ENCODE measurements at places on chromosomes 7 and 10.

DNA sequence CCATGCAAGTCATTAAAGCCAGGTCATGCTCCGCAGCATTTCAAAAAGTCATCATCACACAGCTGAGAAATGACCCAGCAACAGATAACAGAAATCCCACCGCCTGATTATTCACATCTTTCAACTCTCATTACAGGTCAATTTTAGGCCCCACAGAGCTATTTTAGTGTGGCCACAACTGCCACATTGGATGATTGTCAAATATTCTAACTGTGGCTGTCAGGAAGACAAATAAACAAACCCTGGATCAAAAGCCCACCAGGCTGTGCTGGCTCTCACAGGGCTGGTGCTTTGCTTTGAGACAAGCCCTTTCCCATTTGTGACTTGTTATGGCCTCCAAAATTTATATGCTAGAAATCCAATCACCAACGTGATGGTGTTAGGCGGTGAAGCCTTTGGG lies 117.6 kb upstream of the CDC14C start:
- DNase-seq, result no peak

DNA sequence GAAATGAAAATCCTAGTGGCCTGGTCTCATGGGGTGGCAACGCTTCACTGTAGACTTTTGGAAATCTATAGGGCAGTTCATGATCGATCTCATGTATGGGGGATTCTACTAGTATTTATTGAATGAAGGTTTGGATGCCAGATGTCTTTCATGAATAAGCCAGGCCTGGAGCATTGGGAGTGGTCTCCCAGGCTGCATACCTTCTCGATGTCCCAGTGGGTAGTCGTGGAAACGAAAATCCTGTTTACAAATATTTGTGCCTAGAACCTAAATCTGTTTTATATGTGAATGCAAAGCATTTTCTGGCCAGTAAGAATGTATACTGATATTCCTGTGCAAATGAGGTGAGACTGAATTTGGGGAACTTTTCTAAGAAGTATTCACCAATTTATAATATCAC lies 105.0 kb upstream of the C1QL3 start:
- no peak for DNase-seq

GRCh38 chr7:46524350-46524749 lies 603.3 kb upstream of the IGFBP3 start:
- DNase-seq, result no peak

- DNase-seq, result no peak
Measured at GRCh38 chr10:122995936-122996335, 12.7 kb downstream of the IKZF5 start.

- no peak for DNase-seq
Measured at GRCh38 chr7:106968160-106968559, 76.3 kb upstream of the PRKAR2B start.

DNA sequence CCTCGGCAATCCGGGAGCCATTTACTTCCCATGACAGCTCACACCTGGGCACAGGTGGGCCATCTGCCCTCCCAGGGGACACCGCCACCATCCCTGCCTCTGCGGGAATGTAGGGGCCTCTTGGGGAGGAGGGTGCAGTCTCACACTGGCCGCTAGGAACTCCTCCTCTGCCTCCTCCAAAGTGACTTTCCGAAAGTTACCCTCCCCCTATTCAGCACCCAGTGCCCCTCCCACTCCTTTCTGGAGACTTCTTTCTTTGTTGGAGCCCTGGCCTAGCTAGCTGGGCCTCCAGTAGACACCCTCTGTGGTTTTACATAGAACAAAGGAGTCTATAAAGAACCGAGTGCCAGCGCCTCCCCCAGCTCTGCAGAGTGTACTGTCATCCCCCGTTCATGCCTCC lies 45.8 kb upstream of the MNX1 start:
- DNase-seq, result no peak

GRCh38 chr7:106462365-106462859 lies 177.6 kb upstream of the NAMPT start:
- peak; percentile 45 for DNase-seq

DNA sequence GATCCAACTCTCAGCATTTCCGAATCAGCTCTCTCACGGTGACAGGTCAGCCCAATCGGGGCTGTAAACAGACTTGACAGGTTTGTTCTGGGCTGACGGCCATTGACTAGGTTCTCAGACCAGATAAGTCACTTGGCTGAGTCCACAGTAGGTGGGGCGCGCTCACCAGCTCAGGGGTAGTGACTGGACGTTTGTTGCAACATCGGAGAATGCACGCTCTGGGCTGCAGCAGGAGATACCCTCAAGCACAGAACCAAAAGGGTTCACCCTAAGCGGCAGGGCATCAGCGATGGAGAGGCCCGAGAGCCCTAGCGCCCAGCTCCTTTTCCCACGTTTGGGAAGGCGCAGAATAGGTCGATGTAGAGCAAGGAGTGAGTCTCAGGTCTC lies 1.8 kb downstream of the KLLN start:
- DNase-seq, result peak; percentile 75

DNA sequence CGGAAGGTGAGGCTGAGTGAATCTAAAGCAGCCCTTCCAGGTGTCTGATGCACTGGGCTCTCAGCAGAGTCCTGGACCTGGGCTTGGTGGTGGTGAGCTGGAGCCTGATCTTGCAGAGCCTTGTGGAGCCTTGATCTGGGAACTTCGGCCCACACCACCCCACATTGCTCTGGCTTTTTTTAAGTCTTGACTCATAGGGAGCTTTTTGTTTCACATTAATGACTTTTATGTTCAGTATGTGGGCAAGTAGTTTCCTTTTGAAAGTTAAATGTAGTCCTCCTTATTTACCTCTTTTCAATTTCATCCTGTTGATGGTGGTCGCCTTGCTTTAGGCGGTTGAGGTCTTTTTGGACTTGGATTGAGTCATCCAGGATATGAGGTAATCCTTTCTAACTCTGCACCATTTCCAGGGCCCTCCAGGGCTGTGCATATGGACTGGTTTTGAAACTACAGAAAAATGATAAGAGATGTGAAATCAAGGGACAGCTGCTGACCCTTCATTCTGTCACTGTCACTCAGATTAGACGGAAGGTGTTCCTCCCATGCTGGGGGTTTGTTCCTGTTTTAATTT lies 2.9 kb upstream of the NRAP start:
- peak; percentile 46 for DNase-seq

GRCh38 chr7:79078273-79078672 lies 375.2 kb downstream of the MAGI2 start:
- no peak for DNase-seq

GRCh38 chr10:12531305-12532220 lies 182.2 kb downstream of the CAMK1D start:
- DNase-seq, result no peak

DNA sequence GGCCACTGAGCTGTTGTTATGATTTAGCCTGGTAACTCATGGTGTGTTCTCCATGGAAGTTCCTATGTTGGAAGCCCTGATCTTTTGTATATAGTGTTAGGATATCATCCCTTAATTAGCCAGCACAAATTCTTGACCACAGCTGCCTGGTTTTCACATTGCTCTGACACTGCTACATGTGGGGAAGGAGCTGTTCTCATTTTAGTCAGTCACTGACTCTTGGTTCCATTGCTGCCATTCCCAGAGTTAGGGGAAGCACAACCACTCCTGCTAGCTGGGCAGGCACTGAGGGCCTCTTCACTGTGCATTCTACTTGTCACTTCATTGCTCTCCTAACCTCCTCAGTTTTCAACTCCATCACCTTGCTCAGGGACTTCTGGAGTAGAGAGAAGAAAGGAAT lies 98.4 kb upstream of the GJD4 start:
- no peak for DNase-seq

- peak; percentile 69 for DNase-seq
Measured at GRCh38 chr7:20598459-20599309, 16.8 kb upstream of the ABCB5 start.

DNA sequence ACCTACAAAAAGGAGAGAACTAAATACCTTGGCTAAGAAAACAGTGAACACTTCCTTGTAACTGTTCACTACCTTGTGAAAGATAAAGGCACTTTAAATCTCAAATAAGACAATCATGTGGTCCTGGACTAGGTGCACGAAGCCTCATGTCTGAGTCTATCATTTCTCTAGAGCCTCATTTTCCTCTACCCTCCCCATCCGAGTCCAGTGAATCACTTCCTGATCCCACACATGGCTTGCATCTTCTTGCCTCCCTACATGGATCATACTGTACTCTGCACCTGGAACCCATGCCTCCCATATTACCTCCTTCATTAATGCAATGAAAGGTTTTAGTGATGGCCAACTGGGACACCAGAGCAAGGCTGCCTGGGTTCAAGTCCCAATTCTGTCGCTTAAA lies 34.5 kb downstream of the SNX10 start:
- DNase-seq, result no peak

DNA sequence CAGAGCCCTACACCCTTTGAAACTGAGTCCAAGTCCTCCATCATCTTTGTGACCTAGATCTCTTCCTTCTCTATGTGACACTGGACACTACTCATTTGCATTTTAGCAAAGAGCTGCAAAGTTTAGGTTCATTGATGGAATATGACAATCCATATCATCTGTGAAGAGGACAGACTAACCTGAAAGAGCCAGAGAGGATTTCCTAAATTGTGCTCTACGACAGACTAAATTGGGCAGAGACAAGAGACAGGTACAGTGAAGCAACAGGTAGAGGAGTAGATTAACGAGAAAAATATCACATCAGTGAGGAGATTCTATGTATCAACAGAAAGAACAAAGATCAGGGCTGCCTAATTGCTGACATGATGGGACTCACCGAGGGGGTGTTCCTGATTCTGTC lies at the start of gene TAS2R3:
TSS of gene TAS2R3 (plus strand) at position 301 of the 400 bp plus-strand sequence. CDS start at position 363, 62 bp downstream.
- no peak for DNase-seq

DNA sequence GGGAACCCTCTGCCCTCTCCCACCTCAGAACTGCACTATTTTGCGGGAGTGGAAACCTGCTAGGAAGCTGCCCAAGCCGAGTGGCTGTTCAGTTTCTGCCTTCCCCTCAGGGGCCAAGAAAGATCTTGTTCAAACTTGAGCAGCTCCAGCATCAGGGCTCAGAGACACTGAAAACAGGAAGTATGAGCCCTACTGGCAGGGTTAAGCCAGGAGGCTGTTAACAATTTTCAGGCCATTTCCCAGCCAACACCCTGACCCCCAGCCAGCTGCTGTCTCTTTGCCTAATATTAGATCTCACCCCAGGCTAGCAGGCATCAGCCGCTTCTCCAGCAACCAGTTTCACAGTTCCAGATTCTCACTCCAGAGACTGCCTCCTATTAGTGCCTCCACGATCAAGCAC lies 9.2 kb downstream of the PLAU start:
- DNase-seq, result no peak

DNA sequence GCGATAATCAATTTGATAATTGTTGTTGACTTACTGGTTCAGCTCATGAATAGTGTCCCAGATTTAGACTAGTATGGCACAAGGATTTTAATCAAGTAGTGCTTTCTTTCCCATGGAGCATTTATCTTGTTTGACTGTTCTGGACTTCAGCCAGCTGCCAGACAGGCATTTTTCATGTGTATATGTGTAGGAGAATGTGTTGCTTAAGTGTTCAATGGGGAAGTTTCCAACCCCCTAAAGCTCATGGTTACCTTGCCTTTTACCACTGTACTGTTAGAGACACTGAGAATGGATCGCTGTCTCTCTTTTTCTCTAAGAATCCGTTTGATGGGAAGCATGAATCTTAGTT lies 103.9 kb downstream of the LRRC4 start:
- peak; percentile 69 for DNase-seq

- peak; percentile 65 for DNase-seq
Measured at GRCh38 chr7:50418086-50418515, 32.0 kb downstream of the FIGNL1 start.

GRCh38 chr10:56561336-56561735 lies 200.3 kb upstream of the ZWINT start:
- DNase-seq, result no peak

- DNase-seq, result no peak
Measured at GRCh38 chr10:86540016-86540415, 18.4 kb upstream of the WAPL start.

GRCh38 chr10:28949005-28950004 lies 272.0 kb downstream of the BAMBI start:
- peak; percentile 44 for DNase-seq

DNA sequence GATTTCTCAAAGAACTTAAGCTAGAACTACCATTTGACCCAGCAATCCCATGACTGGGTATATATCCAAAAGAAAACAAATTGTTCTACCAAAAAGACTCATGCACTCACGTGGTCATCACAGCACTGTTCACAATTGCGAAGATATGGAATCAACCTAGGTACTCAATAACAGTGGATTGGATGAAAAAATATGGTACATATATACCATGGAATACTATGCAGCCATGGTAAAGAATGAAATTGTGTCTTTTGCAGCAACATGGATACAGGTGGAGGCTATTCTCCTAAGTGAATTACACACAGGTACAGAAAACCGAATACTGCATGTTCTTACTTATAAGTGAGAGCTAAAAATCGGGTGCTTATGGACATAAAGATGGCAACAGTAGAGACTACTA lies 61.8 kb downstream of the PIK3CG start:
- DNase-seq, result no peak

DNA sequence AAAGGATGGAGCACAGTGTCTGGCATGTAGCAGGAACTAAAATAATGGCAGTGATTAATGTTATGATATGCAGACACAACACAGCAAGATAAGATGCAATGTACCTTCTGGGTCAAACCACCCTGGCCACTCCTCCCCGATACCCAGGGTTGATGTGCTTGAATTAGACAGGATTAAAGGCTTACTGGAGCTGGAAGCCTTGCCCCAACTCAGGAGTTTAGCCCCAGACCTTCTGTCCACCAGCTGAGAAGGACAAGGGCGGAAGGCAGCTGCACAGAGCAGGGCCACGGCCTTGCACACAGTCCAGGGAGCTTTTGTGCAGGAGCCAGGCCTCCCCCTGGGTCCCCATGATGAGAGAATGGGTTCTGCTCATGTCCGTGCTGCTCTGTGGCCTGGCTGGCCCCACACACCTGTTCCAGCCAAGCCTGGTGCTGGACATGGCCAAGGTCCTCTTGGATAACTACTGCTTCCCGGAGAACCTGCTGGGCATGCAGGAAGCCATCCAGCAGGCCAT lies at the start of gene RBP3:
TSS of gene RBP3 (plus strand) at position 226 of the 514 bp plus-strand sequence. CDS start at position 348, 122 bp downstream.
- no peak for DNase-seq

DNA sequence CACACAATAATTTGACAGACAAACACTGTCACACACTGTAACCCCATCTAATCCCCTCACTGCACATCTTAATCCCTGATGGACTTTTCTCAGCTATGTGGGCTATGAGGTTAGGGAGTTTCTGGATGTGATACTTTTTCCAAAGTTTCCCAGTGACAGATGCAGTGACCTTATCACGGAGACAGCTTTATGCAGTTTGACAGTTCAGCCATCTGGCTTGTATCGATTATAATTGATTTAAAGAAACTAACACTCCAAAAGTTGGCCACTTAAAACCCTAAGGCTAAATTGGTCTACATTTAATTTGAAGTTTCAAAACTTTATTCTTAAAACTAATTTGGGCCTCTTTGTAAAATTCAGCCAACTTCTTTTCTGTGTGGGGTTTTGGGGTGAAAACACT lies 196.7 kb downstream of the SDK1 start:
- DNase-seq, result no peak

- DNase-seq, result peak; percentile 67
Measured at GRCh38 chr7:70752794-70753241, 379.1 kb upstream of the GALNT17 start.
